GDM1 (cell line): ENCODE measurements at places on chromosomes 4 and X.

GRCh38 chr4:176268963-176269362 is at the start of gene ASB5:
ASB5 (minus strand) TSS chr4:176269222; CDS start chr4:176269108, 114 bp downstream.
- no peak for DNase-seq

- no peak for DNase-seq
These were observed 48.7 kb upstream of the HELT start for GRCh38 chr4:184969610-184970009.

DNA sequence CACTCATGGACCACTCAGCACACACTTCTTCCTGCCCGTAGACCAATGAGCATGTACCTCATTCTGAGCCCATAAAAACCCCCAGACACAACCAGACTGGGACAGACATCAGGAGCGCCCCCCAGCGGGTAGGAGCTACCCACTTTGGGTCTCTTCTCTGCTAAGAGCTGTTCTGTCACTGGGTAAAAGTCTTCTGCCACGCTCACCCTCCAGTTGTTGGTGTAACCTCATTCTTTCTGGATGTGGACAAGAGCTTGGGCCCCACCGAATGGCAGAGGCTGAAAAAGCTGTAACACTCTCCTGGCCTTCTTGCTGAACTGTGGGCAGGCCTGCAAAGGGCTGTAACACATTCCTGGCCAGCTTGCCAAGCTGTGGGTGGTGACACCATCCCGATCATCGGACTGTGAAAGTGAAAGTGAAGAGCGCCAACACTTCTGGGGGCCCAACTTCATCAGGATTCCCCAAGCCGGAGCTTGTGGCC is 137.6 kb downstream of the TECRL start:
- no peak for DNase-seq

DNA sequence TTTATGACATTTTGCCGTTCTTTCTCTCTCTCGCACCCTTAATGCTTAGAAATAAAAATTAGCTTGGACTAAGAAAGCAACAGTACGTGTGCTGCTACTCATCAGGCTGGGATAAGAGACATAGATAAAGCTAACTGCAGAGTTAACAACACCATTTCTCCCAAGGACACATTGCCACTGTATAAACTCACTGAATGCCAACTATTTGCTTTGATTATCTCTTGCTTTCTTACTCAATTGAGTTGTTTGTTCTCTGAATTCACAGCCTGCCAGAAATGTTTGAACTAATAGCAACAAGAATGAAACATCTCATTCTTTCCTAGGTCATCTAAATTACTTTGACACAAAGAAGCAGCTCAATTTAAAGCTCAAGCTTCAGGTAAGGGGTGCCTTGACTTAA is 34.6 kb downstream of the F8 start:
- no peak for DNase-seq

DNA sequence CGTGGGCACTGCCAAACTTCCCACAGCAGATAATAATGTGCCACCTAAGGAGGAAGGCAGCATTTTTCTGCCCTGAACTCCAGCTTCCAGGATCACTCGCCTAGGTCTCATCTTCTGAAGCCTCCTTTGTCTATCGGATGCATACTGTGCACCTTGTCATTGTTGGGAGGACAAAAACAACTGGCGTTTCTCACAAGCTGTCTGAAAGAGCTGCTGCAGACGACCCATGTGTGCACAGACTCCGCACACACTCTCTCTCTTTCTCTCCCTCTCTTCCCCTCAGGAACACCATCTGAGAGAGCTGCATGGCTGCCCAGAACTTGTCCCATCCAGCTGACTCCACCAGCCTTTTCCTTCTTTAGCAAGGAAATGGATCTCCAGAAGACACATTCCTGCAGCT is 83.0 kb downstream of the MAML3 start:
- DNase-seq: no peak

DNA sequence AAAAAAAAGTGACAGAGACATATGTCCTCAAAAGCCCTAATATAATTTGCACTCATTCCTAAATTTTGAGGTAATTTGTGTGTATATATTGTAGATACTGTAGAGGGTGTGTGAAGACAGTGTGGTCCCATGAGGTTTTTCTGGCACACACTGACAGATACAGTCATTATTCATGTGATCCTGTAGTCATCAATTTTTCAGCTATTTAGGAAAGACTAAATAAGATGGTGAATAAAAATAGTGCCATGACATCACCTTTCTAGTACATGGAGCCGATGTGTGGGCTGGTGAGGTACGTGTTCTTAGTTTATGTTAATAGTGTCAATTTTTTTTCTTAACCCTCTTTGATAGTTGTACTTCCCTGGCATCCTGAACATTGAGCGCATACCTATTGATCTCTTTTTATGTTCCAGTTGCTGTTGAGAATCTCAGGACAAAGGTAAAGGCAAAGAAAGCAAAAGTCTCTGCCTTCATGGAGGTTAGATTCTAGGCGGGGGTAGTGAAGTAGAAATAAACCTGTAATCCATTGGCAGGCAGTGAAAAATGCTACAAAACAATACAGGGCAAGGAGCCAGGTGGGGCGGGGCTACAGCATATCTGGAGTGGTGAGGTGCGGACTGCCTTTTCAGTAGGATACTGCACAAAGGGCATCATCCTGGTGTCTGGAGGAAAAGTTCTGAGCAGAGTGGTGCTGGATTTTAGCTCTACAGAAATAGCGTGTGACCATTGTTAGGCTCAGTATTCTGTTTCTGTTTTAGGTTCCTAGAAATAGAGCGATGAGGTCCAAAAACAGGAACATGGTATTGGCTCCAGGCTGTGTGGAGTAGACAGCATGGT is 93.8 kb downstream of the ARHGAP10 start:
- DNase-seq: no peak
